ENCODE measurements at places on chromosomes 2 and 18. TPM values are rescaled to one million over a fixed set of nuclear protein-coding genes. Genes with fewer than 3 reads are reported as not detected.

- no peak overlapping the region for H3K4me3 ChIP-seq
- H3K36me3 ChIP-seq = no peaks in the 10 kb centered on the region
- no peaks in the 10 kb centered on the region for H3K4me1 ChIP-seq
- DNase-seq = no peak
Observed at GRCh38 chr2:136487421-136487820, 277.9 kb upstream of the THSD7B start.

- H3K4me3 ChIP-seq = no peak overlapping the region
- H3K27me3 ChIP-seq = no peaks in the 10 kb centered on the region
- no peaks in the 10 kb centered on the region for H3K36me3 ChIP-seq
- no peaks in the 10 kb centered on the region for H3K4me1 ChIP-seq
Observed at GRCh38 chr2:168231609-168232241, 15.7 kb downstream of the STK39 start.

CHN1 gene
- 38.9 TPM for total RNA-seq

GRCh38 chr2:64328756-64329155 lies 125.2 kb upstream of the LGALSL start:
- H3K4me1 ChIP-seq = peaks cover 10% of the 10 kb centered on the region
- H3K27me3 ChIP-seq = no peaks in the 10 kb centered on the region
- no peak overlapping the region for H3K4me3 ChIP-seq

ASB18 gene
- not detected for total RNA-seq

CAVIN2 gene
- total RNA-seq = 76.9 TPM

CD8B gene
- 3.6 TPM for total RNA-seq
